ENCODE measurements at places on chromosomes 2 and 18.

DNA sequence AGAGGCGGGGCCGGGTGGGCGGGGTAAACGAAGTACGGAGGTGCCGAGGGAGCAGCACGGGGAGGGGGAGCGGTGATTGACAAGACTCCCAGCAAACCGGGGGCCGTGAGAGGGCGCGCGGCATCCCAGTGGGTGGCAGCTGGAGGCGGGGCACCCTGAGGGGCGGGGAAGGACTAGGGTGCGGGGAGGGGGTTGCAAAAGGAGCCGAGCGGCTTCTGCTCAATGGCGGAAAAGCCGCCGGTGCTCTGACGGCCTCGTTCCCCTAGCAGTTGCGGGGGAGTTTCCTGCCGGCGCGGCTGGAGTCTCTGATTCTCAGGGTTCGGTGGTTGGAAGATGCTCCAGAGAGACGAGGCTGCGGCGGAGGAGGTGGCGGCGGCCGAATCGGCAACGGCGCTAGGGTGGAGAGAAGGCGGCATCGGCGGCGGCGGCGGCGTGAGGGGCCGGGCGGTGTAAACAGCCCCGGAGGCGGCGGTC, at the start of gene PPM1B:
Gene PPM1B (plus strand): TSS at position 195 of the 474 bp plus-strand sequence. CDS start 32,325 bp downstream, outside the sequence.
- no peak for DNase-seq

DNA sequence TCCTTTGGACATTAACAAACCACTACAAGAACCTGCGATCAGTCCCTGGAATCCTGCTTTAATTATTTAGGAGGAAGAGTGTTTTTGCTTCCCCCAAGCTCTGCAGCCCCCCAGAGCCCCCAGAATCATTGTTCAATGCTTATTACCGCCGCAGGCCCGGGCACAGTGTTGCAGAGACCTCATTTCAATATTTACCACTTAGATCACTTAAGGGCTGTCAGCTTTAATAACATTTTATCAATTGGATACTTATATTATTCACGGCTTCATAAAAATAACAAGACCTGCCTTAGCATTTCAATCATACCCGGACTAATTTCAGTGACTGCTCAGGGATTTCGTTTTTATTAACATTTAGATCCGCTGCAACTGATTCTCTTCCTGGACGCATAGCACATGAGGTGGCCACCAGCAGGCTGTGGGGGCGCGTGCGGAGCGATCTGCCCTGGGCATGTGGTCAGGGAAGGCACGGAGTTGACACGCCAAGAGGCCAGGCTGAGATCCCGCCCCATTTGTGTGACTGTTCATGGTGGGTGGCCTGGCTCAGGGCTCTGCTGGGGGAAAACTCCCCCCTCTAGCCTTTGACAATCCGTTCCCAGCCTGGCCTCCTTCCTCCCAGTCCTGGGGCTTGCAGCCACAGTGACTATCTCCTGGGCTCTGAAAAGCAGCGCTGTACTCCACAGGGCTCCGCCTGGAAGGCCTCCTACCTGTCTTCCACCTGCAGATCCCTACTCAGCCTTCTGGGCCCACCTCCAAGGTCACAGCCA, 267.6 kb downstream of the SRBD1 start:
- no peak for DNase-seq

DNA sequence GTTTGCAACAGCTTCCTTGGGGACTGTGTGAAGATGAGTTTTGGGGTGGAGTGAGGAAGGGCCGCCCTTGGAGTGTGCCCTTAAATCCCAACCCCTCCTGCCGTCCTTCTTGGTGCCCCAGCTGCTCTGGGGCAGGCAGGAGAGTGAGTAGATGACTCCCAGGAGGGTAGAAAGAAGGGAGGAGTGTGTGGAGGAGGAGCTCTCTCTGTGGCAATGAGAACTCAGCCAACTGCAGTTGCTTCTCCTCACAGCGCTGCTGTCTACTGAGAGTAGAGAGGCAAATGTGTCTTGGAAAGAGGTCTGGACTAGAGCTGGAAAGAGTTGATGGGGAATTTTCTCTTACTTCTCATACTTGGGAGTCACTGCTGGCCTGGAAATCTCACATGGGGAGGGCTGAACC, 21.8 kb upstream of the SIX2 start:
- no peak for DNase-seq

DNA sequence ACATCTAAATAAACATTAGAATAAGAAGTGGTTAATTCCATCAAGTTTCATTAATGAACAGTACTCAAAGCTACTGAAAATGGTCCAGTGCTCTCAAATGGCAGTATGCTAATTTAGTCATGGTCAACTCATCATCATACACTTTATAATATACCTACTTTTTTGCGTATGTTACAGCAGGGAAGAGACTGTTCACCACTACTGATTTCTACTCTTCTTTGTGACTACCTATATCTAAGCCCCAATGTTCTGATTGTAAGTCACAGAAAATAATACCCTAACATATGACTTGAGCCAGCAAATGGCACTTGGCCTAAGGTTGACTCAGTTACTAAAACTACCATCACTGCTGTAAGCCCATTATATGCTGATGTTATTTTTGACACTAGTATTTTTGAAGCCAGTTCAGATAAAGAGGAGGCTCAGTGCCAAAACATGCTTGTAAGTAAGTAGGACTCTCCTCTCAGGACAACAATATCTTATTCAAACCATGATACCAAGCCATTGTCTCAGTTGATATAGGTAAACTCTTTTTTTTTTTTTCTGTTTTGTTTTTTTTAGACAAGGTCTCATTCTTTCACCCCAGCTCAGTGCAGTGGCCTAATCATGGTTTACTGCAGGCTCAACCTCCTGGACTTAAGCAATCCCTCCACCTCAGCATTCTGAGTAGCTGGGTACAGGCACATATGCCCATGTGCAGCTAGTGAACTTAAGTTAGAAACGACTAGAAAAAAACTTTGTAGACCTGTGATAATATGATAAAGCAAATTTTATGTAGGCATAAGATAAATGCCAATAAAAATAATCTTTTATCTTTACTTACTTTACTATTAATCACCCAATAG, 266.9 kb downstream of the ZNF385B start:
- DNase-seq = no peak

GRCh38 chr2:73069041-73069854, 2.3 kb downstream of the SFXN5 start:
- no peak for DNase-seq

- no peak for DNase-seq
Measured at GRCh38 chr2:10848541-10848940, 36.0 kb upstream of the PDIA6 start.

DNA sequence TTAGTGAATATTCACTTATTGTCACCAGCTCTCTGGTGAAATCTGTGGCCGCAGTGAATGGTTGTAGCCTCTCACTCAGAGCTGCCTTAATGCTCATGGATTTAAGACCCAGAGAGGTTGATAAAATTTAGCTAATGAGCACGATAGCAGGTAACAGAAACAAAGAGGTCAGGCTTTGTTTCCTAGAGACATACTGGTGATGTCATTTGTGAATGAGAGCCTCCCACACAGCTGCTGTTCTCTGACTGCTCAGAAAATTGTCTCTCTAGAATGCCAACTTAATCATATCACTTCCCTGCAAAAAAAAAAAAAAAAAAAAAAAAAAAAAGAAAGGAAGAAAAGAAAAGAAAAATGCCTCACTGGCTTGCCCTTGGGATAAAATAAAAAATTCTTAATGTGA, 411.7 kb upstream of the MYT1L start:
- DNase-seq = no peak

DNA sequence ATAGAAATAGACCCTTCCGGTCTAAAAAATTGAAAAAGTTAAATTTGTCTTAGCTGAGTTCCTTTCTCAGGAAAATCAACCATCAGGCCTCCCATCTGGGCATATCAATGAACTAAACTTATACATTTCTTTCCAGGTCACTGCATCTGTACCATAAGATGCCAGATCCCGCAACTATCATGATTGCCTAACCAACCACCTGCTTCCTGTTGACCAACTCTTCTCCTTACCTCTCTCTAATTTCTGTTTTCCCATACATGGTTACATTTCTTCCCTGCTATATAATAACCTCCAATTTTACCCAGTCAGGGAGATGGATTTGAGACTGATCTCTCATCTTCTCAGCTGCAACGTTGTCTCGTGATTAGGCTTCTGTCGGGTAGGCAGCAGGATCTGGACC, 228.7 kb downstream of the FSIP2 start:
- no peak for DNase-seq

- DNase-seq = peak; percentile 27
Measured at GRCh38 chr2:56613920-56614319, 430.1 kb downstream of the CCDC85A start.

GRCh38 chr2:19321946-19322345, 36.5 kb downstream of the OSR1 start:
- DNase-seq = no peak

DNA sequence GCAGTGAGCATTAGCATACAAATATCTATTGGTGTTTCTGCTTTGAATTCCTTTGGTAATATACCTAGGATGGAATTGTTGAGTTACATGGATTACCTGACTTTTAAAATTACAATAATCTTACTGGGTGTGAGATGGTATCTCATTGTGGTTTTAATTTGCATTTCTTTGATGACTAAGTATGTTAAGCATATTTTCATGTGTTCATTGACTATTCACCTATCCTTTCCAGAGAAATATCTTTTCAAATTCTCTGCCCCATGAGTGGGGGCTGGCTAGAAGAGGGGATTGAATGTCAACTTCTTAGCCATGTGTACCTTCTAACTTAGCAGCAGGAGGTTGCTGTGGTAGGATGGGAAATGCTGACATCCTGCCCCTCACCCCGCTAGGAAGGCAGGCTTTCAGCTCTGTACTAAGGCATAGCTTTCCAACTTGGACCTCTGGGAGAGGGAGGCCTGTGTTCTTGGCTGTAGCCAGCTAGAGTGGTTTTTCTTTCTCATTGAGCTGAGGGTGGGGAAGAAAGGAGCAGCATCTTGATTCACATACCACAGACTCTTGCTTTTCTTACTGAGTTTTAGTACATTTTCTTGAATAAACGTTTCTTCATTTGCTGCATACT, 63.3 kb upstream of the TTC27 start:
- no peak for DNase-seq

DNA sequence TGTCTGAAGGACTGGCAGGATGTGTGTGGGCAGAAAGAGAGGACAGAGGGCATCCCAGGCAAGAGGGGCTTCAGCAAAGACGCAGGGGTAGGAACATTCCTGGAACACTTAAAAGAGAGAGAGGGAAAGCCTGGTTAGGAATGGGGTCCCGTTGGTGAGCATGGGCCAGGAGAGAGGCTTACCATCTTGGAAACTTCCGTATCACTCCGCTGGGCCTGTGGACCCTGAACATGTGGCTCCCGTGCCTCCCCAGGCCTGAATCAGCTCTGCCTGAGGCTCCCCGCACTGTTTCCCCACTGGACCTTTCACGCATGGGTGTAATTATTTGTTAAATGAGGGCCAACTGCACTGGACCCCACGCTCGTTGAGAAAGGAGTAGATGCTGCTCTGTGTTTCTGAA, 191.1 kb upstream of the GLI2 start:
- no peak for DNase-seq

All from GM04503 (cell line).